Heart right ventricle (tissue), 16 donors: ENCODE measurements at places on chromosomes 2 and 18. TPM values are rescaled to one million over a fixed set of nuclear protein-coding genes. Genes with fewer than 3 reads are reported as not detected.
A peak's percentile ranks its signal among the peaks of the same experiment; 100 is the strongest.

DNA sequence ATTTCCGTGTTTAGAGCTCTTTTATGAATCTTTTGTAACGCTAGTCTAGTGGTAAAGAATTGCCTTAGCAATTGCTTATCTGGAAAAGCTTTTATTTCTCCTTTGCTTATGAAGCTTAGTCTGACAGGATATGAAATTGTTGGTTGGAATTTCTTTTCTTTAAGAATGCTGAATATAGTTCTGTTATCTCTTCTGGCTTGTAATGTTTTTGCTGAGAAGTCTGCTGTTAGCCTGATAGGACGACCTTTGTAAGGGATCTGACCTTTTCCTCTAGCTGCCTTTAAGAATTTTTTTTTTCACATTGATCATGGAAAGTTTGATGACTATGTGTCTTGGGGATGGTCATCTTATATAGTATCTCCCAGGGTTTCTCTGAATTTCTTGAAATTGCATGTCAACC is 101.1 kb downstream of the TRABD2A start:
- H3K4me1 ChIP-seq = no peaks in the 10 kb centered on the region
- H3K27me3 ChIP-seq = no peaks in the 10 kb centered on the region
- H3K4me3 ChIP-seq = no peak overlapping the region
- no peak for DNase-seq
- H3K27ac ChIP-seq = no peak overlapping the region

HNMT gene
- 12.9 TPM for total RNA-seq

- H3K27ac ChIP-seq = no peak overlapping the region
- no peak overlapping the region for H3K4me3 ChIP-seq
- no peaks in the 10 kb centered on the region for H3K27me3 ChIP-seq
- H3K4me1 ChIP-seq = no peaks in the 10 kb centered on the region
Measured at GRCh38 chr18:55524353-55525073, 63.5 kb downstream of the TCF4 start.

DNA sequence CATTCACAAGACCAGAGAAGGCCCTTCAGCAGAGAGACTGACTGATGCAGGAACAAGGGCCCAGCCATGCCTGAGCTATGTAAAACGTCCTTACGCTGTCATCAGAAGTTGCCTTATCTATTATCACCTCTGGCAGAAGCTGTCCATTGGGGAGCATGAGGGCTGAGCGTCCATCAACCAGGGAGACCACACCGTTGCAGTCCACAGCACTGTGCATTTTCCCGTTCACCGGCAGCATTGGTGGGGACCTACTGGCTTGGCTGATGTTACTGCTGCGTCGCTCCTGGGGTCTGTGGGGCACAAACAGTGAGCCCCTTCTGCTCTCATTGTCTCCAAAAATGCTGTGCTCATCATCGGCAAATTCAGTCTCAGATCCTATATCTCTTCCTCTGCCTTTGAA is 91.4 kb downstream of the SCN9A start:
- no peaks in the 10 kb centered on the region for H3K27me3 ChIP-seq
- no peak for DNase-seq
- no peak overlapping the region for H3K27ac ChIP-seq
- H3K36me3 ChIP-seq = no peaks in the 10 kb centered on the region

DNA sequence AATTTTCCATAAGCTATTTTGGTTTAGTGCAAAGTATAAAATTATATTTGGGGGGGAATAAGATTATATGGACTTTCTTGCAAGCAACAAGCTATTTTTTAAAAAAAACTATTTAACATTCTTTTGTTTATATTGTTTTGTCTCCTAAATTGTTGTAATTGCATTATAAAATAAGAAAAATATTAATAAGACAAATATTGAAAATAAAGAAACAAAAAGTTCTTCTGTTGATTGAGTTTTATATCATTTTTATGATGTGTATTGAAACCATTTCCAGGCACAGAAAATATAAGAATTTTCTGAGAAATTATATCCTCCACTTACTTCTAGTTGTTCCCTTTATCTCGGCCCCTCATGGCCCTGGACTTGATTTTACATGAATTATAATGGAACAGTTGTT is 3.7 kb downstream of the CCL20 start:
- no peak overlapping the region for H3K27ac ChIP-seq
- no peak overlapping the region for H3K4me3 ChIP-seq

ANKRD30B gene
- not detected for total RNA-seq

HEATR5B gene
- 14.7 TPM for total RNA-seq

GRCh38 chr2:216694082-216694825 is 1.1 kb downstream of the IGFBP5 start:
- peak overlapping the region; percentile 44 for H3K4me3 ChIP-seq
- no peaks in the 10 kb centered on the region for H3K36me3 ChIP-seq

VWA3B gene
- 0.87 TPM for total RNA-seq

DNA sequence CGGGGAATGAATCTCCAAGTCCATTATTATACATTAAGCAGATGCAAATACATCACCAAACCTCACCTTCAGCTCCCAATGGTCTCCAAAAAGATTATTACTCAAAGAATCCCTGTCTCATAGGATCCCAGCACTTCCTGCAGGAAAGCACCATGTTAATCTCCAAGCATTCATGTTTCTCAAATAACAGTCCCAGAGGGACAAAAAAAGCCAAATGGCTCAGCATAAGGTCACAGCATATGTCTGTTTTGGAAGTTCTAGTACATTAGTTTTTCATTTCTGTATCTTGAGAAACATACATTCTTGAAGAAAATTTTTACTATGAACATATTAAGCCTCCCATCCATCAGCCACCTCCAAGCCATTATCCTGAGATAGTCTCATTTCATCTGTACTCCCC is 103.3 kb downstream of the METTL4 start:
- no peaks in the 10 kb centered on the region for H3K36me3 ChIP-seq
- no peak for DNase-seq
- no peak overlapping the region for H3K27ac ChIP-seq
